ENCODE measurements at places on chromosomes 4 and X.

DNA sequence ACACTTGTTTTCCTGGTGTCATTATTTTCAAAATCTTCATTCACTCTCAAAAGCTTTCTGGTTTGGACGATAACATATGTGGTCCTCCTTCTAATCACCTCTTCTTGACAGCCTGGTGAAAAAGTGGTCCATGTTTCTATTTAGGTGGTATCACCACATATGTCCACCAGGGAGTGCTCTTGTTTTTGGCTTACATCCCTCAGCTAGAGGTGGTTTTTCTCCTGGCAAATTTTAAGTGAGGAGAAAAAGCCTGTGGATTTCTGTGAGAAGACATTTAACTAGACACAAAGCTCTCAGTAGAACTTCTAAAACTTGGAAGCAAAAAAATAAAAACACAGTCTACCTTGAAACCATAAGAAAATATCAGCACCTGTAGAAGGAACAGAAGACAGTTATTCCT is 58.0 kb upstream of the FRMPD4 start:
- no peak for DNase-seq

- DNase-seq, result no peak
Measured at GRCh38 chr4:35250761-35251160, 993.6 kb downstream of the ARAP2 start.

GRCh38 chr4:94976371-94977011 is 218.7 kb downstream of the BMPR1B start:
- DNase-seq, result no peak

DNA sequence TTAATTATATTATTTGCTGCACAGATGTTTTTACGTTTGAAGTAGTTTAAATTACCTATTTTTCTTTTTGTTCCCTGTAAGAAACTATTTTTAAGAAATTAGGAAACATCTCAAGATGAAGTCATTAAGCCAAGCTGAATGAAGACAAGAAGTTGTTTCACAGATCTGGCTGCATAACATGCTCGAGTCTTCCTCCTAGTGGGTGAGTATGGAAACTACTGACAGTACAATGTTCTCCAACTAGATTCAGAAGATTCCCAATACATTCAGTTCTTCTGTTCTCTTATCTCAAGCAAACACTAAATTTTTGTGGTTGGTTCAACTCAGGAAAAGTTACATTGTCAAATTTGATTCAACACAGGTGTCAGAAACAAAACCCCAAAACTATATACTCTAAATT is 256.8 kb upstream of the VCX start:
- DNase-seq, result no peak

DNA sequence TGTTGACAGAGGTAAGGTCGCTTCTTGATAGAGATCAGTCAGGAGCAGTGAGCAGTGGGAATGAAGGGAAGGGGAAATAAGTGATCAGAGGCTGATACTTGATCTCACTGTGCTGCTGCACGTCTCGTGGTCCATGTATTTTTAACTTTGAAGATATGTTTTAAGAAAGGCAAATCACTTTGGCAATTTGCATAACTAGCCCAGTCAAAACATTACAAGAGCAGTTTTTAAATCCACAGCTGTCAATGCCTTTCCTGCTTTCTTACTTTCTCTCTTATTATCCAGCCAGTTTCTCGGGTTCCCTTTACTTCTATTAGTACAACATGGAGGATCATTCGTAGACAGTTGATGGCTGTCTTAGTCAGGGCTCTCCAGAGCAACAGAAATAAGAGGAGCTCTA is 472.8 kb downstream of the TMA16 start:
- no peak for DNase-seq
